Suppressor macrophage treated with lipopolysaccharide for 1 hour (primary cell): ENCODE measurements at places on chromosomes 1 and 21.

GRCh38 chr1:212186427-212187207 is 98.6 kb upstream of the PPP2R5A start:
- DNase-seq = peak; percentile 61

- DNase-seq = no peak
These were observed 47.8 kb upstream of the PAX7 start for GRCh38 chr1:18582890-18583289.

GRCh38 chr1:59188413-59189213 is 108.3 kb upstream of the FGGY start:
- no peak for DNase-seq

DNA sequence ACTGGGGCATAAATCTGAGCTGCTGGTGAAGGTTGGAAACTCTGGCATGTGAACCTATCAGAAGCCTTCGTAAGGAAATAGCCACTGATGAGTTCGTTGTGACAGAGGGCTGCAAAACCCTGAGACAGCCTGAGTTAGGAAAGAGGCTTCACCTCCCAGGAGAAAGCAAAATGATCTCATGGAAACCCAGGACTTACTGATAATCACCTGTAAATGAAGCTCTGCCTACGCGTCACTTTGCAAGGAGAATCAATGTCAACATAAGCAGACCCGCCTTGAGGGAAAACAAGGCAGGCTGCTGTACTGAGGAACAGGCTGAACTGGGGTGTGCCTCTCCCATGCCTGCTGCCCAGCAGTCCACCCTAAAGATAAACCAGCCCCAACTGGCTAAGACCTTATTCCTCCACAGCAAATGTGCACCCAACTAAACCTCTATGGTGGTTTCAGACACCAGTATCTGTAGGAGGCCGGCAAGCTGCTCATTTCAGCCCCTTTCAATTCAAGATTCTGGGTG is 46.8 kb upstream of the SLC44A3 start:
- no peak for DNase-seq

DNA sequence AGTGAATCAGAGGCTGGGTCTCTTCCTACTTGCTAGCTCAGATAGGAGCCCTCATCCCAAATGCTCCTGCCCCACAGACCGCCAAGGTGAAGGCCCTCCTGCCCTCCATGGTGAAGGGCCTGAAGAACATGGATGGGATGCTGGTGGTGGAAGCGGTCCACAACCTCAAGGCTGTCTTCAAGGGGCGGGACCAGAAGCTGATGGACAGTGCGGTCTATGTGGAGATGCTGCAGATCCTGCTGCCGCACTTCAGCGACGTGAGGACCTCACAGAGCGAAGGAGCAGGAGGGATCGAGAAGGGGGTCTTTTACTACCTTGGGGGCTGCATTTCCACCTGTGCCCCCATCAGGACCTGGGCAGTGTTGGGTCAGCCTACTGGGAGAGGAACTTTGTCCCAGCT is 14.6 kb upstream of the TTC4 start:
- DNase-seq = no peak

DNA sequence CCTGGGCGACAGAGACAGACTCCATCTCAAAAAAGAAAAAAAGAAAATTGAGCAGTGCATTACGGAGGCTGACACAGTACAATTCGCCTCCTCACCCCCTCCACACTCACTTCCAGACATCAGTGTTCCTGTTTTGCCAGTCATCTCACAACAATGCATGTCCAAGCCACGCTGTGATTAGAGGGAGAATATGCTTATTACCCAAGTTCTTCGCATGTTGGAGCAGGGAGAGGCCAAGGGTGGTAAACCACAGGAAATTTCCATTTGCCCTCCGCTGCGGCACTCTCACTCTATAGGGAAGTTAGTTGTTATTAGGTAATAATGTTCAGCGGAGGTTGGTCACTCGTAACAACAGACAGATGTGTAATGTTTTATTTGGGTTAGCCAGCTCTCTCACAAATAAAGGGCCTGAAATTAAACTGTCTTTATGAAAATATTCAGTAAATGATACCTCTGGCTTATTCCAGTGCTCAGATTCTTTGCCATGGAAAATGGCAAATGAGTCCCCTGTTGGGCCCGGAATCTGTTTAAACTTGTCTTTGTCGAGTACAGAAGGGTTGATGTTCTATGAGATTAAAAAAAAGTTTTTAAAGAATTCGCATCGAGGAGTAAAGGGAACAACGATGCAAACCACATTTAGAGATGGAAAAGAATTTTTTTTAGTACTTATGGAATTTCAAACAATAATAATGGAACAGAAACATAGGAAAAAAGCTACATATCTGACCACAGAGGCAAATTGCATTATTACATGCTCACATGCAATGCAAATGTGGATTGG is 33.1 kb downstream of the KCNJ15 start:
- peak; percentile 97 for DNase-seq

- DNase-seq = no peak
These were observed 7.4 kb upstream of the IGFN1 start for GRCh38 chr1:201183209-201183608.

DNA sequence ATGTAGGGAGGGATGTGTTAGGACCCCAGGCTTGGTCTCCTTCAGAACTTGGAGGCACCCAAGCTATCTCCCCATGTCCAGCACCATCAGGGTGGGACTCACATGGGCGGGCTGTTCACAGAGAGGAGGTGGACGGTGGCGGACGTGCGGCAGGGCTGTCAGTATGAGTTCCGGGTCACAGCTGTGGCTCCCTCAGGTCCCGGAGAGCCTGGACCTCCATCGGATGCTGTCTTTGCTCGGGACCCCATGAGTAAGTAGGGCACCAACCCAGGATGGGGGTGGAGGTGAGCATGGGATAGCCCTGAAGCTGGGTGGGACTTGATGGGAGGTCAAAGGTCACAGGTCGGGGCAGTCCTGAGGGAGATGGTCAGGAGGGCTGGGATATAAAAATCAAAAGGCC is 27.8 kb downstream of the IGFN1 start:
- no peak for DNase-seq

DNA sequence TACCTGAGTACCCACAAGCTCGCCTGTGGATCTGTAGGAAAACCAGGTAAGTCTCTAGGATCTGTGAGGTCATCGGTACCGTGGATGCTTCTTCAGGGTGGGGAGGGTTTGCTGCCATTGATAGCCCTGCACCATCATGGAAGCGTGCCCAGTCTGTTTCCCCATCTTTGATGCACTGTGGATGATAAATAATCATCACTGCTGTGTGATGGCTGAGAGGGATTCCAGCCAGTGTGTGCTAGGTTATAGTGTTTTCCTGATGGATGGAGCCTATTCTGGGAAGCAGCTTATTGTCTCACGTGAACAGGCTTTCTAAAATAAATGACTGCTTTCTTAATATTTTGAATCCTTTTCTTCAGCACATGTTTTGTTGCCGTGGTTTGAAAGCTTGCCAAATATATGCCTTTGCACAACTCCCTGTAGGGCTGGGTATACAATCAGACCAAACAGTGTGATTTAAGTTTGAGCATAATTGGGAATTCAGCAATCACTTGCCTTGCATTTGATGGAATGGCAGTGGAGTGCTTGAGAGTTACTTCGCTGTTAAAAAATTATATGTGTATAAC is 113.8 kb downstream of the CAMTA1 start:
- no peak for DNase-seq

DNA sequence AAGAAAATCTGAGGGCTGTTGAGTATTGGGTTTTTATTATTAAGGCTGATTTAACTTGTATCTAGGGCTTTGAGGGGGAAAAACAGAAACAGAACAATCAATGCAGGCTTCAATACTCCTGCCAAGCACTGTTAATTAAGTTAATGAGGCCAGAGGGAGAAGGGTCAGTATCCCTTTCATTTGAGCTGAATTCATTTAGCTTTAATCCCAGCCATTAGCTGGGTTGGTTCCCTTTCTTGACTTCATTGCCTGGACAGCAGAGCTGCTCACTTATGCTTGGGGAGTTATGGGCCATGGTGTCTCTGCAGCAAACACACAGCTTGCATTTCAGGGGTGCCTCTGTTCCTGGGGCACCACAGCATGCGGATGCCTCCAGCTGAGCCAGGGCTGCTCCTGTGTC is 16.3 kb downstream of the TLR5 start:
- DNase-seq = no peak

DNA sequence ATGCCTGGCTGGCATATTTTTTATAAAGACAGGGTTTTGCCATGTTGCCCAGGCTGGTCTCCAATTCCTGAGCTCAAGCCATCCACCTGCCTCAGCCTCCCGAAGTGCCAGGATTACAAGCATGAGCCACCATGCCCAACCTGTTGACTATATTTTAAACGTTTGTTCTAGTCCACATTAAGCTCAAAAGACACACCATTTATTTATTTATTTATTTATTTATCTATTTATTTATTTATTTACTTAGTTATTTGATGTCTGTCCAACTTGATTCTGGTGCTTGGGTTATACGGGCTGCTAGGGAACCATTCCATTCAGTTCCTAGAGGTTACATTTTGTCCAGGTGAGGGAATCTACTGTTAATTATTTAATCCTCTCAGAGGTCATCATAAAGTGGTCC is 98.1 kb upstream of the ADGRL4 start:
- no peak for DNase-seq
